ENCODE measurements at places on chromosomes 7 and 10.

DNA sequence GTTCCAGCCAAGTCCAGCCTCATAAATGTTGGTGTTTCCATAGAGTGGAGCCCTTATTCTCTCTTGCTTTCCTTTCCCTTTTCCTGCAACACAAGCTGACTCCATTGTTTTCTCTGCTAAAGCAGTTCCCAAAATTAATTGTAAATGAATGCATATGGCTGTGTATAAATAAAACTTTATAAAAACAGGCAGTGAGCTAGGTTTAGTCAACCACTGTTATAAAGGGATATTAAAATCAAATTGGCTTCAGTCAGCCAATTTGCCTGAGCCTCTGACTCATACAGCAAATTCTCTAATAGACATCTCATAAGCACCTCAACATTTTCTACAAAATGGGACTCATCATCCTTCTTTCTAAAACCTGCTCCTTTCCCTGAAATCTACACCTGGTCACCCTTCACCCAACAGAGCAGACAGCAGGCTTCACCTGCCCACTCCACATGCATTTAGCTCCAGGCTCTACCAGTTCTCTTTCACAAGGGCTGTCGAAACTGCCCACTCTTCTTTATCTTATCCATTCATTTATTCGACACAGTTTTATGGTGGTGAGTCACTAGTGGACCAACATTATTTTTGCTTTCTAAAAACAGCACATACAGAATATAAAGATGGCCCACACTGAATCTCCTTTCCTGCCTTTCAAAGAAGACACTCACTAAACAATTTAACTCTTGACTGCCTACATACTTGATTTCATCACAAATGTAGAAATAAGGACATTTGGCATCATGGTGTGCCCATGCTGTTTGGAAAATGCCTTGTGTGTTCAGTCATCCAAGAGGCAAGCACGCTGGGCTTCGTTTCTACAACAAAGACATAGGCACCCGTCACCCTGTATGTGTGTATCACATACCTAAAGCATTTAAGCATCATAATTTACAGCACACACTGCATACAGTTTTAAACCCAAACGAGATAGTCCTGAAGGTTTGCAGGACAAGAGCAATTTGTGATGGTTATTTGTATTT lies 74.6 kb upstream of the C7orf33 start:
- no peak for DNase-seq

DNA sequence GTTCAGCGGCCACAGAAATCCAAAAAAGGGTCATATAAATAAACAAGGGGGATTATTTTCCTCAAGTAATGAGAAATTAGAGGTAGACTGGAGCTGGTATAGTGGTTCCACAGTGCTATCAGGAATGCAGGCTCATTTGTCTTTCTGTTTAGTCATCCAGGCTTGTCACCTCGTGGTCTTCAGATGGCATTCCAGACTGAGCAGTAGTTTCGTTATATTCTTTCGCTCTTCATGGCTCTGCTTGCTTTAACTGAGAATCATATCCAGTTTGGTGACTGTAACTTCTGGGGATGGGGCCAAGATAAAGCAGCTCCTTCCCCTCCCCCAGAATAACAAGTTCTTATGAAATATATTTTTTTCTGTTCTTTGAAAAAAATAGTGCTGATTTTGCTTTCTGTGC lies 9.5 kb downstream of the ANKIB1 start:
- no peak for DNase-seq

DNA sequence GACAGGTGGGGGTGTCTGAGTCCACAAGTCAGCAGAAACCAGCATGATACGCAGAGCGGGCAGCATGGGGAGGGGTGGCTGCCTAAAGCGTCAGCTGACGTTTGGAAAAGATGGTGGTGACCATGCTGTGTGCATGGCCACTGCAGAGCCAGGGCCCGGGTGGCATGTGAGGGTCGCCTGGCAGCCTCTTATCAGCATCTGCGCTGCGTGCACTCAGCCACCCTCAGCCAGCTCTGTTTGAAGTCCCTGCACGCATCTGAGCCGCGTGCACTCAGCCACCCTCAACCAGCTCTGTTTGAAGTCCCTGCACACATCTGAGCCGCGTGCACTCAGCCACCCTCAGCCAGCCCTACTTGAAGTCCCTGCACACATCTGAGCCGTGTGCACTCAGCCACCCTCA lies 61.5 kb downstream of the WDR37 start:
- no peak for DNase-seq

DNA sequence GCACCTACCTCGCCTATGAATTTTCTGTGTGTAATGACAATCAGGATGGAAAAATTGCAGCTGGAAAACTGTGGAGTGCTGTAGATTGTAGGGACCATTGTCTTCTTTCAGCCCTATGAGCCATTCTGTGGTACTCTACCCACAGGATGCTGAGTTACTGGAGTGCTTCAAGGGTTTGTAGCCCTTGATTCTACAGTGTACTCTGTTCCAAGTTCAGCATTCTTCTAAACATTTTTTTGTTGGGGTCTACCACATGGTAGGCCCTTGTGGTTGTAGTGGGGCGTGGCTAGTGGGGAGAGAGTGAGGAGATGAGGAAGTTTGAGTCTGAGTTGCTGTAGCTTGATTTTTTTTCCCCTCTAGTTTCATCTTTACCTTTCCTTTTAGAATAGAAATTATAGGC lies 33.5 kb downstream of the REEP3 start:
- DNase-seq, result no peak

GRCh38 chr10:72162978-72163377 lies 52.8 kb upstream of the ANAPC16 start:
- no peak for DNase-seq

Measured in DMS 273 treated with DMSO at 0.1 percent for 48 hours (cell line).